Chondrocyte (in vitro differentiated cells): ENCODE measurements at places on chromosomes 5 and 9. TPM values are rescaled to one million over a fixed set of nuclear protein-coding genes. Genes with fewer than 3 reads are reported as not detected.

GRCh38 chr5:84374568-84374967, 10.1 kb downstream of the EDIL3 start:
- H3K27me3 ChIP-seq = no peaks in the 10 kb centered on the region
- peaks cover 4% of the 10 kb centered on the region for H3K36me3 ChIP-seq
- H3K4me3 ChIP-seq = no peak overlapping the region
- H3K27ac ChIP-seq = peak overlapping the region; percentile 92
- peaks cover 94% of the 10 kb centered on the region for H3K4me1 ChIP-seq

DNA sequence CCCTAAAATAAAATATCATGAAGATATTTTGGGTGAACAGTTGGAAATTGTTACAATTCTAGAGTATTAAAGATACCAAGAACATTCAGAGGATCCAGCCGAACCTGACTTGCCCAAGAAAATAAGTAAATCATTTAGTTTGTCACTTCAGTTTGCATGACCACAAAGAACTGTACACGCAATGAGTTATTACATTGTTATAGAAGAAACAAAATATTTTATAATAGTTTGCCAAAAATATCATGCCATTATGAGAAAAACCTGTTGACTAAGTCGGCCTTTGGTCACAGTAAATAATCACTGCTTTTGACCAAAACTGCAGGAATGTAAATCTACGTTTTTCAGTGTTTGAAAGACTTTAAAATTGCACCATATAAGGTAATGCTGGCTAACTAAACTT, 27.9 kb downstream of the TRIO start:
- peaks cover 90% of the 10 kb centered on the region for H3K4me1 ChIP-seq
- H3K27ac ChIP-seq = no peak overlapping the region
- DNase-seq = no peak
- H3K4me3 ChIP-seq = no peak overlapping the region

GRCh38 chr5:89034588-89034987, 151.6 kb upstream of the MEF2C start:
- H3K36me3 ChIP-seq = no peaks in the 10 kb centered on the region
- H3K4me3 ChIP-seq = no peak overlapping the region
- H3K4me1 ChIP-seq = peaks cover 8% of the 10 kb centered on the region
- H3K27ac ChIP-seq = peak overlapping the region; percentile 20
- no peak for DNase-seq

The AQP3 gene
- total RNA-seq = 3.6 to 4.0 TPM (median 3.6 TPM) in 3 replicates

- no peak for DNase-seq
- no peaks in the 10 kb centered on the region for H3K27me3 ChIP-seq
- peak overlapping the region; percentile 49 for H3K4me3 ChIP-seq
- no peaks in the 10 kb centered on the region for H3K36me3 ChIP-seq
- H3K4me1 ChIP-seq = peaks cover 12% of the 10 kb centered on the region
Measured at GRCh38 chr5:57383093-57383861, 99.3 kb downstream of the ACTBL2 start.

GRCh38 chr5:42810834-42811590, 680 bp downstream of the SELENOP start:
- no peak overlapping the region for H3K4me3 ChIP-seq
- H3K4me1 ChIP-seq = no peaks in the 10 kb centered on the region
- DNase-seq = no peak
- peaks cover 7% of the 10 kb centered on the region for H3K27me3 ChIP-seq
- H3K36me3 ChIP-seq = no peaks in the 10 kb centered on the region
- H3K27ac ChIP-seq = no peak overlapping the region

The IL3 gene
- not detected in 3 replicates for total RNA-seq

The MRPS2 gene
- 22.7 to 24.6 TPM (median 24.4 TPM) in 3 replicates for total RNA-seq

GRCh38 chr5:96961053-96961452, 25.2 kb downstream of the LNPEP start:
- no peaks in the 10 kb centered on the region for H3K27me3 ChIP-seq
- no peaks in the 10 kb centered on the region for H3K36me3 ChIP-seq
- peaks cover 51% of the 10 kb centered on the region for H3K4me1 ChIP-seq
- no peak for DNase-seq

DNA sequence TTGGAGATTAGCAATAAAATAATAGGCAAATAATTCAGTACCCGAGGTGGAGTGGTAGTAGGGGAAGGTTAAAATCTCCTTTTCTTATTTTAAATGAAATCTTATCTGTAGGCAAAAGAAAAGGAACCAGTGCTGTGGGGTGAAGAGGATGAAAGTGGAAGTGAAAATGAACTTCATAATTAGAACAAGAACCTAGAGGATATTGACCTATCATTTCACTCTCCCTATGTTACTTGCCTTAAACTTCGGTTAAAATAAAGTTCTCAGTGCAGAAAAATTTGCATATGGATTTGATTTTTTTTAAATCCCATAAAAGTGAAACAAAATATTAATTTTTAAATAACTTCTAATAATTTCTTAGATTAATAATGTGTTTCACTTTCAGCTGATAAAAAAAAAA, 1094.9 kb upstream of the C9orf72 start:
- no peaks in the 10 kb centered on the region for H3K36me3 ChIP-seq
- H3K4me3 ChIP-seq = no peak overlapping the region
- no peaks in the 10 kb centered on the region for H3K4me1 ChIP-seq
- no peak for DNase-seq

GRCh38 chr5:68071736-68072135, 143.8 kb upstream of the PIK3R1 start:
- H3K4me3 ChIP-seq = no peak overlapping the region
- peaks cover 2% of the 10 kb centered on the region for H3K27me3 ChIP-seq
- H3K4me1 ChIP-seq = peaks cover 2% of the 10 kb centered on the region
- no peak for DNase-seq

DNA sequence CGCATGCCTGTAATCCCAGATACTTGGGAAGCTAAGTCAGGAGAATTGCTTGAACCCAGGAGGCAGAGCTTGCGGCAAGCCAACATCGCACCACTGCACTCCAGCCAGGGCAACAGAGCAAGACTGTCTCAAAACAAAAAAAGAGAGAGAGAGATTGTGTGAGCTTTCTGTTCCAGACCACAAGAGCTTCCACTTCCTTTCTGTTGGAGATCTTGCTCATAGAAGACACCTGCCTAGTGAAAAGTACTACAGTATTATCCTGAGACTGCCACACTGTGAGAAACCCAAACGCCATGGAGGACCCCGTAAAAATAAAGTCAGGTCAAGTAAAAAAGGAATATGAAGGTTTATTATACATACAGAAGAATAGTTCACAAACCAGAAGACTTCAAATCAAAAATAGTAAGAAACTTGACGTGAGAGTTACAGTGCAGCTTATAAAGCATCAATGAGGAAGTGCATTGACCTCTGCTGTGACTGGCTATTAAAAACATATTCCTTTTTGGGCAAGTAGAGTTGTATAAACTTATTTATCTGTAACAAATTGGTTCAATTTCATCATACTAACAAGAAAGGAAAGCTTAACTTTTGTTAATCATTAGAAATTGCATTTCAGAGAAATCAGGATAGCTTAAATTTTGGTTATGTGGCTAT, 4.3 kb upstream of the EMB start:
- no peak overlapping the region for H3K4me3 ChIP-seq
- peaks cover 7% of the 10 kb centered on the region for H3K27me3 ChIP-seq
- no peak for DNase-seq
- H3K27ac ChIP-seq = no peak overlapping the region
- peaks cover 10% of the 10 kb centered on the region for H3K4me1 ChIP-seq
- H3K36me3 ChIP-seq = no peaks in the 10 kb centered on the region

- H3K4me3 ChIP-seq = no peak overlapping the region
- H3K27me3 ChIP-seq = peaks cover 19% of the 10 kb centered on the region
- H3K27ac ChIP-seq = no peak overlapping the region
Measured at GRCh38 chr5:63401436-63402046, 560.7 kb downstream of the HTR1A start.

DNA sequence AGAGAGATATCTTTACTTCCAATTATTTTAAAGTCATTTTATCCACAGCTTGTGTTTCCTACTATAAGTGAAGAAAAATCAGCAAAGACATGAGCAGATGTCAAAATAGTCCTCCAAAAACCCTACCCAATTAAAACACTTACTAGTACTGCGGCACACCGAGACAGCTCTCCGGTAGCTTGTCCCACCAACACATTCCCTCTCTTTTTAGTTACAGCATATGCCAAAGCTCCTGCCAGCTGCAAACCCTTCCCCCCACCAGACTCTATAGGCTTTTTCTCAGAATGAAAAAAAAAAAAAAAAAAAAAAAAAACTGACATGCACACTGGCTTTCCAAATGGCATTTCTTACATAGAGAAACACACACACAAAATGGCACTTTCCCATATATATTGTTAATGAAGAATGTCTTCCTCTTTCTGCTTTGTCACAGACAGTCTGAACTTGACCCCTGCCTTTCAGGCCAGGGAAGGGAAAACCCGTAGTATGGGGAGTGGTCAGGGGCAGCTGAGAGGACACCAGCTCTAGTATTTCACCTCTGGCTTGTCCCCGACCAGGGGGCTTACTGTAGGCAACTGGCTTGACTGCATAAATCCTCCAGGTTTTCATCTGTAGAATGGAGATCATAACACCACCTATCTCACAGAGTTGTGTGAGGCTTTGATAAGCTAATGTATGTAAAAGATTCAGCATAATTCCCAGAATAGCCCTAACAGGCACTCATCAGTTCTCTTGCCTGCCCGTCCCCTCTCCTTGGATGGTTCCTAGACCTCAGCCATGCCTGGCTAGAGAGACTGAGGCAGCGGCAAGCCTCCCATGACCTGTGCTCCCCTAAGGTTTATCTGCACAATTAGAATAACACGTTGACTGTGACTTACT, 233.6 kb downstream of the CRB2 start:
- H3K4me1 ChIP-seq = peaks cover 6% of the 10 kb centered on the region
- no peak overlapping the region for H3K27ac ChIP-seq
- H3K27me3 ChIP-seq = no peaks in the 10 kb centered on the region
- DNase-seq = no peak
- H3K36me3 ChIP-seq = peaks cover 13% of the 10 kb centered on the region

DNA sequence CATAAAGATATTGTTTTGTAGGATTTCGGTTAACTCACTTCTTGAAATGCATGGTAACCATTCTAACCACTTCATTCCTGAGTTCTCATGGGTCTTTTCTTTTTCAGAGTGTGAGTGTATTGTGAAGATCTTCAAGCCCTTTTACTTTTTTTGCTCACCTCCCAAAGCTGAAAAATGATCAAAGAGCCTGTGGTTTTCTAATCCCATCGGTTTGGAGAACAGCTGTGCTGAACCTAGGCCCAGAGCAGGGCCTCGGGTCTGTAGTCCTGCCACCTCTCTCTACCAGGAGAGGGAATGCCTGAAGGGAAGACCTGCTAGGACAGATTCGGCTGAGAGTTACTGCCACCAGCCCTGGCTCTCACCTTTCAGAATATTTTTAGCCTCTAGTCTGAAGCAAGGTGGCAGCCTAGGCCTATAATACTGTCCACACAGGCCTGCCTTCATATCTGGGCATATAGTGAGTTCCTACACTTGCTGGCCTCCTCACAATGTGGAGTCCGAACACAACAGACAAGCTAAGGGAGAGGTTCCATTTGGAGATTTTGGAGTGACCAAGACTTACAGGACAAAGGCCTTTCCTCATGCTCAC, 13.8 kb downstream of the RGMB start:
- H3K27ac ChIP-seq = no peak overlapping the region
- H3K27me3 ChIP-seq = no peaks in the 10 kb centered on the region
- peaks cover 7% of the 10 kb centered on the region for H3K36me3 ChIP-seq
- H3K4me3 ChIP-seq = no peak overlapping the region

DNA sequence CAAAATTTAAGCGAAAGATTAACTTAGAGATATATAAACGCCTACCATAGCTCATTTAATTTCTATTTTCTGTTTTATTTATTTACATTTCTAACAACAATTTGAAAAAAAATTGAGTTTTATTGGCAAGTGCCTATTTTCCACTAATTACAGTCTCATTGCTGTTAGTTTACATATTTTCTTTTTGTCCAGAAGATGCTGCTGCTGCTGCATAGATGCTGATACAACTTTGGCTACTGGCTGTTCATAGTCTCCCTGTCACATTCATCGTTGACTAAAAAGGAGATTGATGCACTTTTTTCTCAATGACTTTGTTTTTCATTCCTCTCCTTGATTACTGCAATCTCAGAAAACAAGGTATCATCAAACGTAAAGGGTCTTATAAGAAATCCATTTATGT, 235.4 kb downstream of the CDH9 start:
- H3K4me3 ChIP-seq = no peak overlapping the region
- H3K36me3 ChIP-seq = no peaks in the 10 kb centered on the region
- DNase-seq = no peak
- no peak overlapping the region for H3K27ac ChIP-seq
- H3K27me3 ChIP-seq = peaks cover 1% of the 10 kb centered on the region

- H3K4me1 ChIP-seq = no peaks in the 10 kb centered on the region
- no peak overlapping the region for H3K4me3 ChIP-seq
- DNase-seq = no peak
Measured at GRCh38 chr9:72978744-72979143, 25.9 kb upstream of the ALDH1A1 start.

The MYMK gene
- total RNA-seq = not detected in 3 replicates

DNA sequence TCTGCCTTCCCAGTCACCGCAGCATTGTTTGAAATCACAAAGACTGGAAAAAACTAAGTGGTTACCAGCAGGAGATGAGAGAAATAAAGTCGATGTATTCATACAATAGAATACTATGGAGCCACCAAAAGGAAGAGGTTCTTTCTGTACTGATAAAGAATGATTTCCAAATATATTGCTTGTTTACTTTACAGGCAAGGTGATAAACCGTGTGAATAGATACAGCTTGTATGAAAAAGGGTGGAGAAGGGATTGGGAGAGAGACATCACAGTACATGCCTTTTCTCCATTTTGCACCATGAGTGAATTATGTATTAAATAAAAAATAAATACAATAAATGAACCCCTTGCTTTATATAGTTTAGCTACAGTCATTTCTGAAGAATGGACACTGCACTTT, 91.7 kb downstream of the RFK start:
- H3K4me3 ChIP-seq = no peak overlapping the region
- H3K4me1 ChIP-seq = peaks cover 11% of the 10 kb centered on the region
- H3K27me3 ChIP-seq = peaks cover 7% of the 10 kb centered on the region
- H3K27ac ChIP-seq = no peak overlapping the region
- DNase-seq = no peak
- H3K36me3 ChIP-seq = no peaks in the 10 kb centered on the region

GRCh38 chr9:89874351-89875321, 269.8 kb downstream of the GADD45G start:
- no peaks in the 10 kb centered on the region for H3K27me3 ChIP-seq
- peak; percentile 65 for DNase-seq
- peaks cover 34% of the 10 kb centered on the region for H3K4me1 ChIP-seq
- H3K27ac ChIP-seq = peak overlapping the region; percentile 34
- no peaks in the 10 kb centered on the region for H3K36me3 ChIP-seq
- H3K4me3 ChIP-seq = no peak overlapping the region

The RORB gene
- not detected in 3 replicates for total RNA-seq

GRCh38 chr9:129857207-129857606, 21.9 kb downstream of the USP20 start:
- H3K4me3 ChIP-seq = peak overlapping the region; percentile 16
- no peak for DNase-seq
- peak overlapping the region; percentile 88 for H3K27ac ChIP-seq
- peaks cover 23% of the 10 kb centered on the region for H3K36me3 ChIP-seq

The WDR38 gene
- not detected in 3 replicates for total RNA-seq

The NR4A3 gene
- total RNA-seq = 0.34 to 1.3 TPM (median 1.2 TPM) in 3 replicates

GRCh38 chr9:35470894-35471293, 19.0 kb upstream of the RUSC2 start:
- H3K4me3 ChIP-seq = peak overlapping the region; percentile 31
- peaks cover 13% of the 10 kb centered on the region for H3K27me3 ChIP-seq
- H3K36me3 ChIP-seq = peaks cover 1% of the 10 kb centered on the region
- no peak for DNase-seq
